ENCODE measurements at places on chromosomes 16 and 17.

GRCh38 chr17:45575126-45575885 lies 84.8 kb upstream of the PLEKHM1 start:
- DNase-seq = no peak

GRCh38 chr17:68141050-68141449 lies 105.5 kb downstream of the KPNA2 start:
- DNase-seq = no peak

DNA sequence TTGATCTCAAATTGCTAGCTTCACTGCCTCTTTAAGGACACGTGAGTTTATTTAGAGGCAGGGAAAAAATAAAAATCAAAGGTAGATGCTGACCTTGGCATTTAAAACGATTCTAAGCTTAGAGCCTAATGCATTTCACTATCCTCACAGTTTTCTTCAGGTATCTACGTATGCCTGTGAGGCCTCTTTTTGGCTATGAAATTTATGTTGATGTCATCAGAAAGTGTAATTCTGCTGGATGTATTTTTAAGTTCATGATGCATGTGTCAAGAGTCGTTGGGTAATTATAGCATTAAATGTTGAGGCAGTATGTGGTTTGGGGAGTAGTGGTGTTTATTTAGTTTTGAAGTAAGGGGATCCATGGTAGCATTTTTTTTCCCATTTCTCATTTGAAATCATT lies 4.2 kb upstream of the KRTAP3-2 start:
- no peak for DNase-seq

- no peak for DNase-seq
Observed at GRCh38 chr17:17499402-17500145, 3.4 kb upstream of the RASD1 start.

- no peak for DNase-seq
Observed at GRCh38 chr16:89918453-89919347, at the start of gene MC1R. Gene MC1R, plus strand, starts transcription at chr16:89918862. Its CDS starts 397 bp downstream, at chr16:89919259.

DNA sequence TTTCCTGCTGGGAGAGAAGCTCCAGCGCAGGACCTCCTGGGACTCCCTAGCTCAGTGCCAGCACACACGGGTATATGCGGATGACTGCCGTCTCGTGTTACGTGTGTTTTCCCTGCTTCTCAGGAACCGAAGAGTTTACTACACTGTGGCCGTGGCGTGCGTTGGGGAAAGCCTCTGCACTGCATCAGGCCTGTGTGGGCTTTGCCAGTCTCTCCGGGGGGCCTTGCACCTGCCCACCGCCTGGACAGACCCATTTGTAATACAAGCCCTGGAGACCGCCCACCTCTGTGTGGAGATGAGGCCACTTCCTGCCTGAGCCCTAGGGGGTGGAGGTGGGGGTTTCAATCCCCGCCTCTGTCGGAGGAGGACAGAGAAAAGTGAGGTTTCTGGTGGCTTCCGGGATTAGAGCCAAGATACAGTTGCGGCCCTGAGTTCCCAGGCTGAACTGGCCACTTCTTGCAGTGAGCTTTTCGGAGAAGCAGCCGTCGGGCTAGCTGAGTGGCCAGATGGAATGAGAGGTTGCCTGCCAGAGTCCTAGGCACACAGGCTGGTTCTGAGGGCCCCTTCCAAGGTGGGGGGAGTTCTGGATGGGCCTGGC lies 43.4 kb upstream of the GSE1 start:
- no peak for DNase-seq

GRCh38 chr16:86002178-86002900 lies 103.4 kb downstream of the IRF8 start:
- no peak for DNase-seq
